Myometrial cell (primary cell): ENCODE measurements at places on chromosomes 6 and 20. TPM values are rescaled to one million over a fixed set of nuclear protein-coding genes. Genes with fewer than 3 reads are reported as not detected.

RIN2 gene
- 31.4 and 35.7 TPM in 2 replicates for total RNA-seq

ECT2L gene
- not detected in 2 replicates for total RNA-seq

DSP gene
- total RNA-seq, result 0.35 TPM in 1 of 2 replicates, not detected in the other

TFAP2C gene
- total RNA-seq, result 8.0 and 8.6 TPM in 2 replicates

NR2E1 gene
- not detected in 2 replicates for total RNA-seq

EPB41L1 gene
- total RNA-seq, result 11.0 and 29.4 TPM in 2 replicates

RCAN2 gene
- 11.2 and 11.7 TPM in 2 replicates for total RNA-seq

MMP24 gene
- total RNA-seq, result 0.53 and 0.86 TPM in 2 replicates

DAAM2 gene
- 0.29 and 0.35 TPM in 2 replicates for total RNA-seq

TREM1 gene
- not detected in 2 replicates for total RNA-seq

ZNF512B gene
- 7.1 and 8.6 TPM in 2 replicates for total RNA-seq

RBBP8NL gene
- total RNA-seq, result not detected in 2 replicates

SPDEF gene
- not detected in 2 replicates for total RNA-seq

ANKRD66 gene
- total RNA-seq, result not detected in 2 replicates

SAPCD1 gene
- total RNA-seq, result 1.8 and 2.3 TPM in 2 replicates

DYNLT2 gene
- total RNA-seq, result 0.35 and 1.7 TPM in 2 replicates

SLC35D3 gene
- total RNA-seq, result not detected in 2 replicates

TRIM26 gene
- 30.8 and 34.9 TPM in 2 replicates for total RNA-seq

NINL gene
- 5.3 and 8.6 TPM in 2 replicates for total RNA-seq

CST7 gene
- total RNA-seq, result not detected in 2 replicates

SMAP1 gene
- 12.7 and 16.8 TPM in 2 replicates for total RNA-seq

SLC17A3 gene
- total RNA-seq, result not detected in 2 replicates

SLC18B1 gene
- 7.5 and 9.4 TPM in 2 replicates for total RNA-seq

PDE10A gene
- total RNA-seq, result under 0.01 and 0.53 TPM in 2 replicates
